Hematopoietic multipotent progenitor cell treated with erythropoietin and hydrocortisone succinate and interleukin-3 and kit ligand, for 4 days (in vitro differentiated cells): ENCODE measurements at places on chromosomes 6 and 20.
A peak's percentile ranks its signal among the peaks of the same experiment; 100 is the strongest.

GRCh38 chr6:43292341-43292740, 5.7 kb upstream of the SLC22A7 start:
- no peak for DNase-seq

DNA sequence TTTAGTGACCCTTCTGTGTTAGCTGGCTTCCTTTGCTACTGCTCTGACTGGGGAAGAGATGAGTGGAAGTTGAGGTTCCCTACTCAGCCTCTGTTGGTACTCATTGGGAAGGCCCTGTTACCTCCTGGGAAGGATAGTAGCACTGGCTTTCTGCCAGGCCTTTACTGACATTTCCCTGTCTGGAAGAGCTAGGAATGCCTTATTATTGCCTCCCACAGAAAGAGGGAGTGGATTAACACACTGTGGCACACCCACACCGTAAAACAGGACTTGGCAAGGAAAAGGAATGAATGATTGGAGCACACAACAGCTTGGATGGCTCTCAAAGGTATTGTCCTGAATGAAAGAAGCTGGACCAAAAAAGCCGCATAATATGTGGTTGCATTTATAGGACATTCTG, 12.2 kb downstream of the ZNF831 start:
- DNase-seq = no peak

DNA sequence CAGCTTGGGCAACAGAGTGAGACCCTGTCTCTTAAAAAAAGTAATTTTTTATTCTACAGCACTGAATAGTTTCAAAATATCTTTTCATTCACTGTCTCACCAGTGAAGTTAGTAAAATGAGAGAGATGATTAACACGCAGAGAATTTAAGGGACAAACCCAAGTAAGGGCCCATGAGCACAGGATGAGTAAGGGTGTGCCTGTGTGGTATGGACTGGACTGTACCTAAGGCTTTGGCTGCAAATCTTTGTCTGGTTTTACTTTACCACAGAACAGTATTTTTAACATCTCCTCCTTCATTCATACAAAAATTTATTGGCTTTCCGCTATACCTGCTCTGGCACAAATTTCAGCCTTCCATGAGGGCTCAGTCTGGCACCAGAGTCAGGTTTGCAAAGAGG, 433.3 kb downstream of the UTRN start:
- DNase-seq = no peak

DNA sequence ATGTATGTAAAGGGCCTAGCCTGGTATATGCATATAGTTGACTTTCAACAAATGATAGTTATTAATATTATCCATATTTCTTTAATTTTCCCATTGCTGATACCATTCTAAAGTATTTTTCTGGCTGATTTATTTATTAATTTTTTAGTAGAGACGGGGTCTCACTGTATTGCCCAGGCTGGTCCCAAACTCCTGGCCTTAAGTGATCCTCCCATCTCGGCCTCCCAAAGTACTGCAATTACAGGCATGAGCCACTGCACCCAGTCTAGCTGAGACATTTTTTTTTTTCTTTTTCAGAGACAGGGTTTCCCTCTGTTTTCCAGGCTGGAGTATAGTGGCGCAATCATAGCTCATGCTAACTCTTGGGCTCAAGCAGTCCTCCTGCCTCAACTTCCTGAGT, 29.8 kb upstream of the MROH8 start:
- DNase-seq = no peak

GRCh38 chr6:132465530-132466485, 47.1 kb downstream of the STX7 start:
- DNase-seq = no peak

DNA sequence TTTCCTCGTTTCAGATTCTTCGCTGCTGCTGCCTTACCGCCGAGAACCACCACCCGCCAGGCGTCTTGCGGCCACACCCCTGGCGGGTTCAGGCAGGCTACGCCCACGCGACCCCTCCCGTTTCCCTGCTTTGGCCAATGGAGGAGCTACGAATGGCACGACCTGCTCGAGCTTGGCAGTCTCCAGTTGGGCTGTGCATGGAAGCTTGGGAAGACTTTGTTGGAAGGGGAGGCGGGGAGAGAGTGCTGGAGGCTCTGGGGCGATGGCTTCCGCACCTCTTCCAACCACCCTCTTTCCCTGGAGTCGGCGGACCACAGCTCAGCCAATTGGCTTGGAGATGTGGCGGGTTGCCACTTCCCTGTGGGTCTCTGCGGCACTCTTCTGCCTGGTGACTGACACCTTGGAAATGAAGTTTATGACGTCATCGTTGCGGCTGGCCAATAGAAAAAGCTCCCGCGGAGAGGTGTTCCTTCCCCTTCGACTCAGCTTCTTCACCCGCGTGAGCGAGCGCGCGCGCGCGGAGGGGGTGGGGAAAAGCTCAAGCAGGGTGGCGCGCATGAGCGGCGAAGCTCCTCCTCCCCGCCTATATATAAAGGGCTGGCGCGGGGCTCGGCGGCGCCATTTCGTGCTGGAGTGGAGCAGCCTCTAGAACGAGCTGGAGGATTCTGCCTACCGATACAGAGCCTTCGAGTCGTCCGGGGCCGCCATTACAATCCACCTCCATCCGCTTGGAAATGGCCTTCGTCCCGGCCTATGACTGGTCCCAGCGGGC, 3.4 kb downstream of the BRD2 start:
- peak; percentile 100 for DNase-seq

DNA sequence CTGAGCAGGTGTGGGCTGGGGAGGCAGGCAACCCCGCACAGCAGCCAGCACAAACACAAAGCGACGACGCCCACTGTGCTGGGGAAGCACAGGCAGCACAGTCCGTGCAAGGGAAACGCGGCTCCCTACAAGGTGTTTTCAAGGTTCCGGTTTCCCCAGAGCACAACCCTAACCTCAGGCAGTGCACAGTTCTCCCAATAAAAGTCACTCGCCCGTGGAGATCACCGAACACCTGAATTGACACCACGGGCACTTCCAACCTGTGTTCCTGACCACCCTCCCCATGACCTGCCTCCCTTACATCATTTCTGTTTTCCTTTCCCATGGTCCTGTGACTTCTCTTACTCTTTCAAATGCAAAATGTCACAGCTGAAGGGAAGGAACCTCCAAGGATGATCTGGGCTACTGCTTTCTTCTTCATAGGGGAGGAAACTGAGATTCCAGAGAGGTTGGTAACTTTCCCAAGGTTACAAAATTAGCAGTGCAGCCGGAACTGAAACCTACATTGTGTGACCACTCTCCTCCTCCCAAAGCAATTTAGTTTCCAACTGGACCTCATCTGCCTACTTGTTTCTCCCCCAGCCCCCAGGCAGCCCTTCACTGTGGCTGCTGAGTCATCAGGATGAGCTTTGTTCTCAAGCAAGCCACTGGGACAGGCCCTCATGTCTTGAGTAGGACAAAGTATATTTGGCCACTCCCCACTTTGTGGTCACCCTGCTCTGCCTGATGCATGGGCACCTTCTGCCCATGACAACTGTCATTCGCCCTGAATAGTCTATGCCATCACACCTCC, 125.3 kb downstream of the ATXN1 start:
- peak; percentile 69 for DNase-seq

GRCh38 chr20:33812908-33813462, 1.8 kb downstream of the CHMP4B start:
- DNase-seq = peak; percentile 69

- peak; percentile 55 for DNase-seq
These were observed 180.5 kb downstream of the PDE7B start for GRCh38 chr6:136031982-136032381.
